ENCODE measurements at places on chromosomes 5 and 9.

DNA sequence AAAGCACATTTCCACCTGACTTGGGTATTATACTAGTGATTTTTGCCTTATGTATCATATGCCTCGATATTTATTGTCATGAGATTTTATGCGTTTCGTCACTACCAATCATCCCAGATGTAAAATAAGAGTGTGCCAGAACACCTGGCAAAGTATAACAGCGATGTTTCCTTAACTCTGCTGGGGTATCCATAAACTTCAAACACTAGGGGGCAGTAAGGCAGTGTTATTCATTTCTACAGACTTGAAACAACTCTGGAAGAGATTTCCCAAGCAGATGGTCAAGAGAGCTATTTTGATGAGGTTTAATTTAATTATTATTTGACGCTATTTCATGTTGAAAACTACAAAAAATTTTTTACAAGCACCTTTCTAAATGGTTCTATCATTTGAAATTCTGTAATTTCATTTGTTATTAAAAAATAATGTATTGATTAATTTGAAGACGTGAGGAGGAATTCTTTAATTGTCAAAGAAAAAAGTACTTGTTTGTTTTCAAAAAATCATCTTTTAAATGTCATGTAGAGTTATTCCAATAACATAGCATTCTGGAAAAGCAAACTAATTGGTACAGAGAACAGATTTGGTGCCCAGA is 388.5 kb upstream of the CTNND2 start:
- DNase-seq: no peak

- DNase-seq: no peak
Observed at GRCh38 chr9:16625811-16626210, 244.7 kb downstream of the BNC2 start.

DNA sequence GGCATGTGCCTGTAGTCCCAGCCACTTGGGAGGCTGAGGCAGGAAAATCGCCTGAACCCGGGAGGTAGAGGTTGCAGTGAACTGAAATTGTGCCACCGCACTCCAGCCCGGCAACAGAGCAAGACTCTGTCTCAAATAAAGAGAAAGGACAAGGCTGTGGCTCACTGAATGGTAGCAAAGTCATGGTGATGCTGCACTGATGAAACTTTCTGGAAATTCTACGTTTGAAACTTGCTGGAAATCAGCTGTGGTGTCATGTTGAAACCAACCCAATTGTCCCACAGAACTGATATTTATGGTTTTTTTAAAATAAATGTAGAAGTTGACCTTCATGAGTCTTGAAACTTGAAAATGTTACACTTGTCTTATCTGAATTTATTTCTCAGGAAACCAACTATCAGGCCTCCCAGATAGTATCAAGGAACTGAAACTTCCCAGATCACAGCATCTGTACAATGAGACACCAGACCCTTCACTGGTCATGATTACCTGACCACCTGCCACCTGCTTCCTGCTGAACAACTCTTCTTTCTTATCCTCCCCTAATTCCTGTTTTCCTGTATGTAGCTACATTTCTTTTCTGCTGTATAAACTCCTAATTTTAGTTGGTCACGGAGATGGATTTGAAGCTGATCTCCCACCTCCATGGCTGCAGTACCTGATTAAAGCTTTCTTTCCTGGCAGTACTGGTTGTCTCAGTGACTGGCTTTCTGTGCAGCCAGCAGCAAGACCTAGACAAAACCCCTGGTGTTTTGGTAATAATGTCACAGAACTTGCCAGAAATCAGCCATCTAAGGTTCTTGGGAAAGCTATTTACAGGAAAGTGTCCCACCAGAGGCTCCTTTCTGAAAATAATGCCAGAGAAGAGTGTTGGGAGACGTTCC is 5.6 kb upstream of the TBC1D13 start:
- DNase-seq: no peak

DNA sequence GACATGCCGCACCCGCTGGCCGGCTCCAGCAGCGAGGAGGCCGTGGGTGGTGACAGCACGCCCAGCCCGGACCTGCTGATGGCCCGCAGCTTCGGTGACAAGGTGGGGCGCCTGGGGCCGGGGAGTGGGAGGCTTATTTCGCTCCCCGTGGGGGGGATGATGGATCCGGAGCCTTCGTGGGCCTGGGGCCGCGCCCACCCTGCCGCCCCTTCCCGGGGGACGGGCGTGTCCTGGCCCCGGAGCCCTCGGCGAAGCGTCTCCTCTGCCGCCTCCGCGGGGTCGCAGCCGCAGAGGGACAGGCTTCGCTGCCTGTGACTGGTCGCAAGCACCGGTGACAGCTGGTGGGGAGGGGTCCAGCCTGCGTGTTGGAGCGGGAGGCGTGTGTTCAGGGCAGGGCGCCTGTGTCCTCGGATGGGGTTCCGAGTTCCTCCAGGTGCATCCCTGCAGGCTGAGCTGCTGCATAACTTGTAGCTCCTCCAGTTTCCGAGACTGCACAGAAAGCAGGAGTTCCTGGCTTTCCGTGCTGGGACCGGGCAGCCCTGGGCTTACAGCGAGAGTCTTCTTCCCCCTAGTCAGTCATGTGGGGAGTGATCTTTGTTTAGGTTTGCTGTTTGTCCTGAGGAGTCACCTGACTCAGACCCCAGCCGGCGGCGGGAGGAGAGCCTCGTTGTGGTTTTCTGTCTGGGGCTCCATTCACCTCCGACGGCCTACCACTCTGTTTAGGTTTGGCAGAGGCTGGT is 666 bp downstream of the SNX30 start:
- peak; percentile 66 for DNase-seq

DNA sequence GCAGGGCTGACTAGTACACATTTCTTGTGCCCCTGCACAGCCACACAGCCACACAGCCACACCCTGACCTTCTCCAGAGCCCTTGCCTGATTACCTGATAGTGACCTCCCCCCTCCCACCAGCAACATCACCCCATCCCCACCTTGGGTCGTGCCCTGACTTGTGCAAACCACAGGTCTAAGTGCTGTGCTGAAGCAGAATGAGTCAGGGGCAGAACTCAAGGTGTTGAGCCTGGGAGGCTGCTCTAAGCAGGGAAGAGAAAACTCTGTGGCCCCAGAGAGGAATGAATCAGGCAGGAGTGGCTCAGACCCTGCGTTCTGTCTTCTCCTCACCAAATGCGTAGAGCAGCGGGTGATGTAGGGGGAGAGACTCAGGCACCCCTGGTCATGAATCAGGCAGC is 24.3 kb upstream of the FAT2 start:
- DNase-seq: no peak

- no peak for DNase-seq
Observed at GRCh38 chr9:137493364-137494103, 34.4 kb upstream of the NSMF start.

GRCh38 chr5:157993986-157994691 is 135.2 kb upstream of the CLINT1 start:
- DNase-seq: no peak

- no peak for DNase-seq
Observed at GRCh38 chr5:145683431-145683830, 151.7 kb downstream of the PRELID2 start.

GRCh38 chr9:68802525-68803015 is 97.5 kb downstream of the PIP5K1B start:
- peak; percentile 58 for DNase-seq

DNA sequence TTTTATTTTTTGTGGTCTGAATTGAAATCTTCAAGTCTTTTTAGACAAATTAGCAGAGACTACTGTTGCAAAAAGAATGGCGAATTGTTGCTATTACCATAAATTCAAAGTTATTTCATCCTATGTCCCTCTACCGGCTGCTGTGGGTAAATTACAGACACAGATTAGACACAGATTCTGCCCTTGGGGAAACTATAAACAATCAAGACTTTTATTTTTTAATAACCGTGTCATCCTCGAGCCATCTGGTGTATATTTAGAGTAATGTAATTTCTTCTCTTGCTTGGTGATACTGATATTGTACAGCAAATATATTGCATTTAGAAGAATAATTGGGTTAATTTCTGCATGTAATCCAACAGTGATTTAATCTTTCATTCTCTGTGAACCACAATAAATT is 228.0 kb upstream of the ADAMTSL1 start:
- no peak for DNase-seq
